Thyroid gland (tissue), 4 donors: ENCODE measurements at places on chromosomes 5 and 9. TPM values are rescaled to one million over a fixed set of nuclear protein-coding genes. Genes with fewer than 3 reads are reported as not detected.

The DHFR gene
- 11.6 TPM for total RNA-seq

The FAM169A gene
- total RNA-seq, result 12.9 TPM

The PCDHGA12 gene
- 9.5 TPM for total RNA-seq

The GNA14 gene
- 20.0 TPM for total RNA-seq

The BNC2 gene
- 3.8 TPM for total RNA-seq

DNA sequence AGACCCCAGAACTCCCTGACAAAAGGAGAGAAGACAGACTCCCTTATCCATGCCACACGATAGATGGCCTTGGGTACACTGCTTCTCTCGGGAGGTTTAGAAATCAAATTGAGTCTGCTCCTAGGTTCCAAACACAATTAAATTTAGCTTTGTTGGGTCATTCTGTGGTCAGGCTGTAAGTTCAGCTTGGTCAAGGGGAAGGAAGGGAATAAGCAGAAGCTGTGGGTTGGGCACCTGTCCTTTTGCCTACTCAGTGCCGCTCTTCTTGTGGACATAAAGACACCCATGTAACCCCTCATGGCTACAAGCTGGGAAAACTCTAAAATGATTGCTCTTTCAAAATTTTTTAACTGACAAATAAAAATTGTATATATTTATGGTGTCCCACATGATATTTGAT is 19.1 kb upstream of the AK3 start:
- no peak for DNase-seq

DNA sequence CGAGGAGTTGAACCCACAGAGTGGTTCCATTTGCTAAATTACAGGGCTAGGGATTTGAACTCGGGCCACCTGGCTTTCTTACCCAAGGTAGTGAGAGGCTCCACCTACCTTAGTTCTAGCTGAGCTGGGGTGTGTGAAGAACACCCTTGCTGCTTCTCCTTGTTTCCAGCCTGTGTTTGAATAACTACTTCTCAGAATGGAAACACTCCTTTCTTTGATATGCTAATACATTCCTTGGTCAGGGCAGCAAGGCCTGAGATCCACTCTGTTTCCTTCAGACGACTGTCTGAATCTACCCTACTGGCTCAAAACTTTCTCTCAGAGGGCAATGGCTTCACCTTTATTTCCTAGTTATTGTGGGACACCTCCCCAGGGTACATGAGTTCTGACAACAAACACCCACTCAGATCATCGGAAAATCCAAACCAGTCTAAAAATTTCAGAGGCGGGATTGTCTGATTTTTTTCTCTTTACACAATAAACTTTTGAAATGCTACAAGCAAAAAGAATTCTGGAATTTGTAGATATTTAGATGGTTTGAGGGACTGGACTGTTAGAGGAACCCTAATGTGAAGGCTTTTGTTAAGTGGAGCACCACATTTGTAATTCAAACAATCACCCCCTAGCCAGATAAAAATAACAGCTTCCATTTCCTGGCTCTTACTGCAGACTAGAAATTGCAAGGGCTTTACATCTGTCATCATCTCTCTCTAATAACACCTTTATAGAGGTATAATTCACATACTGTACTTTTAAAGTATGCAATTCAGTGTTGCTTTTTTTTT is 4.0 kb upstream of the ATP6V1G1 start:
- no peak for DNase-seq

- no peak for DNase-seq
Measured at GRCh38 chr5:406041-406440, 36.9 kb upstream of the EXOC3 start.

DNA sequence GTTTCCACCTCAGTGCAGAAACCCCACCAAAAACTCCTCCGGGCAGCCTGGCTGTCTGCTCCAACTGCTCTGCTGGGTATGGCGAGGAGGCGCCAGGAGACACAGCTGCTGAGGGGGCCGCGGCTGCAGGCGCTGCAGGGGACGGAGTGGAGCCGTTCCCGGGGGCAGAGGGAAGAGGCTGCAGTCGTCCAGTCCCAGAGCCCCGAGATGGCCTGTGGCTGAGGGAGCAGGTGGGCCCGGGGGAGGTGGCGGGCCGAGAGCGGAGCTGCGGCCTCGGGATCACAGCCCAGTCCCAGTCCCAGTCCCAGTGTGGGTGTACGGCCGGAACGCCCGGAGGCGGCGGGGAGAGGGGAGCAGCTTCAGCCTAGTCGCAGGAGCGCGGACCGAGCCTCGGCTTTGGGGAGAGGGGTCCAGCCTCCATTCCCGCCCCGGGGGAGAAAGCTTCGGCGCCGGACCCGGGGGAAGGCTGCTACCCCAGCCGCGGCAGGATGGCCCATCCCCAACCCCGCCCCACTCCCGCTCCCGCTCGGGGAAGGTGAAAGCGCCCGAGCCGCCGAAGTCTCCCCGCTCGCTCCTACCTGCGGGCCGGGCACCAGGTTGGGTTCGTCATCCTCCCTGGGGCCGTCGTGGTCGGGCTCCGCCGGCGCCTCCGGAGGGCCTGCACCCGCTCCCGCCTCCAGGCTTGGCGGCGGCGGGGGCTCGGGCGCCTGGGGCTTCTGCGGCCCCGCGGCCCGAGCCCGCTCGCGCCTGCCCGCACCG is 513 bp downstream of the FAM193B start:
- DNase-seq, result peak; percentile 30

- DNase-seq, result no peak
Measured at GRCh38 chr5:161027763-161028162, 175.8 kb upstream of the ATP10B start.

- DNase-seq, result no peak
Measured at GRCh38 chr9:38003946-38004808, 64.8 kb downstream of the SHB start.

GRCh38 chr5:581266-581665 is 30.9 kb upstream of the CEP72 start:
- no peak for DNase-seq

DNA sequence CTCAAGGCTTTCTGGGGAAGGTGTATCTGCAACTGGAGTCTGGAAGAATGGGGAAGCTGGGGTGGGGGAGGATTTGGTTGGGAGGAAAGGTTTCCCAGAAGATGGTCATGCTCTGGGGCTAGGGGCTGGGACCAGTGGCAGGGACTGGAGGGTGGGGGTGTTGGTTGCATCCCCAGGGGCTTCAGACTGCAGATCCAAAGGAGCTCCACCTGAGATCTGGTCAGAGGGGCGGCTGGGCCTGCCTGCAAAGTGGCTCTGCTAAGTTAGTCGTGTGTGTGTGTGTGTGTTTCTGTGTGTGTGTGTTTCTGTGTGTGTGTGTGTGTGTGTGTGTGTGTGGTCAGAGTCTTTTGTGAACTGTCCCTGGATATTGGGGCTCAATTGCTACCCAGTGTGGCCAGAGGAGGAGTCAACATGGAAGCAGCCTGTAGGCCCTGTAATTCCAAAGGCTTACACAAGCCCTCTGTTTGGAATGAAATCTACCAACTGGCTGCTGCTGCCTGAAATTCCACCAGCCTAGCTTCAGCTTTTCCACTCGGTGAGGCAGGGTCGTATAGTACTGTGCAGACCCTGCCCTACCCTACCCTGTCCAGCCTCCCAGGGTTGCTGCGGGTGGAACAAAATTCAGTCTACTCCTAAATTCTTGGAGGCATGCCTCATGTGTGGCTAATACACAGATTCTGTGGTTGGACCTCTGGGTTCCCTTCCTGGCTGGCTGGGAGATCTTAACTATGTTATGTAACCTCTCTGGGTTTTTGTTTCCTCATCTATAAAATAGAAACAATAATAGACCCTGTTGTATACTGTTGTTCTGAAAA is 12.5 kb upstream of the SYNPO start:
- DNase-seq, result no peak

GRCh38 chr9:77386187-77386586 is 208.9 kb downstream of the VPS13A start:
- DNase-seq, result no peak

DNA sequence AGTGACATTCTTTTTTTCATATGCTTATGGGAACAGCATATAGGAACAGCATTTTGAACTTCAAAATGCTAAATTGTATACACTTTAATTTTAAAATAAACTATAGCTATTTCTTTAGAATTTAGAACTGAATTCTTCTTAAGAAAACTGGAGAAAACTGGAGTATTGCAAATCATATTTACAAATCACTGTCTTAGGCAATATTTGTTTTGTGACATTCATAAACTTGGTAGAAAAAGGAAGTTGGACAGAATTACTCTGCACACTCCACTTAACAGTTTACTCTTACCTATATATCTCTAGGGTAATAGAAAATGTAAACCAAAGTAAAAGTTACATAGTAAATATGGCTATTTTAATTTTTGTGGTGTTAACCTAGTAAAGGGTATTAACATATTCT is 3.1 kb downstream of the DMRTA1 start:
- DNase-seq, result no peak

DNA sequence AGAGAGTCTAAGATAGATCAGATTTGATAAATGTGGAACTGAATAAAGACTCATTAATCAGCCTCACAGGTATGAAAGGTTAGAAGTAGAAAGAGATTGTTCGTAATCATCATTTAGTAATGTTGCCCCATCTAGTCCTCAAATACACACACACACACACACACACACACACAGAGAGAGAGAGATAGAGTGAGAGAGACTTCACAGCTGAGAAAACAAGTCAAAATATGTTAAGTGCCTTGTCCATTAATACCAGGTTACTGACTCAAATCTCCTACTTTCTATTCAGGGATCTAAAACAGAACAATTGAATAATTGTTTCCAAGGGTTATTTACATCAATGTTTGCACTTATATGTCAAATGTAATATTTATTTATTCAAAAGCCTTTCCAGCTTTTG is 284.6 kb downstream of the MRPS30 start:
- DNase-seq, result peak; percentile 2

DNA sequence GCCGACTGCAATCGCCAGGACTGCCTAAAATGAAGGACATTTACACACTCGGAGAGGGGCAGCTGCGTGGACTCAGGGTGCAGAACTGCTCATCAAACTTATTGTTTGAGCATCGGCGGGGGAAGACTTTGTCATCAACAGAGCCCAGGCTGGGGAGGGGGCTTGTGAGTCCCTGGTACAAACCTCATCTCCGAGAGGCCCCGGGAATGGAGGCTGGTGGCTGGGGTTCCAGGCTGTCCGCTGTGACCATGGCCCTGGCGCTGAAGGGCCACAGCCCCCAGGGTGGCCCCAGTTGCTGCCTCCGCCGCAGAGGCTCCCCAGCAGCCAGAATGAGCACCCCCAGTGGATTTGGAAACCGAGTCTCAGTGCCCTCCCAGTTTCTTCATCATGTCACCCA is 46.1 kb upstream of the RNU6ATAC start:
- no peak for DNase-seq

DNA sequence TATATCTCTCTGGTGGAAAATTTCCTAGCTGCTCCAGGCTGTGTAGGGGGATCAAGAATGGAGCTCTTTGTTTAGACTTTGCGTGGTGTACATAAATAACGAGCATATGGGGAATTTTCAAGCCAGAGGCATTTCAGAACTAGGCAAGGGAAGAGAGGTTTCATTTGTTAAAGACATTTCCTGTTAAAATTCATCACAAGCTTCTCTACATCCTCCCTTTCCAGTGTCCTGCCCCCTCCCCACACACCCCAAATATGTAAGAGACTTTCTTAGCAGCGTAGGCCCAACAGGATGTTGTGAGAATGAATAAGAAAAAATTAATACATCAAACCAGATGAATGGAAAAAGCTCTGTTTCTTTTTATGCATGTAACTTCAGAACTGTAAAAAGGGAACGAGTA is 150.3 kb downstream of the GPBP1 start:
- no peak for DNase-seq

GRCh38 chr9:99253772-99254431 is 31.8 kb downstream of the SEC61B start:
- DNase-seq, result no peak

DNA sequence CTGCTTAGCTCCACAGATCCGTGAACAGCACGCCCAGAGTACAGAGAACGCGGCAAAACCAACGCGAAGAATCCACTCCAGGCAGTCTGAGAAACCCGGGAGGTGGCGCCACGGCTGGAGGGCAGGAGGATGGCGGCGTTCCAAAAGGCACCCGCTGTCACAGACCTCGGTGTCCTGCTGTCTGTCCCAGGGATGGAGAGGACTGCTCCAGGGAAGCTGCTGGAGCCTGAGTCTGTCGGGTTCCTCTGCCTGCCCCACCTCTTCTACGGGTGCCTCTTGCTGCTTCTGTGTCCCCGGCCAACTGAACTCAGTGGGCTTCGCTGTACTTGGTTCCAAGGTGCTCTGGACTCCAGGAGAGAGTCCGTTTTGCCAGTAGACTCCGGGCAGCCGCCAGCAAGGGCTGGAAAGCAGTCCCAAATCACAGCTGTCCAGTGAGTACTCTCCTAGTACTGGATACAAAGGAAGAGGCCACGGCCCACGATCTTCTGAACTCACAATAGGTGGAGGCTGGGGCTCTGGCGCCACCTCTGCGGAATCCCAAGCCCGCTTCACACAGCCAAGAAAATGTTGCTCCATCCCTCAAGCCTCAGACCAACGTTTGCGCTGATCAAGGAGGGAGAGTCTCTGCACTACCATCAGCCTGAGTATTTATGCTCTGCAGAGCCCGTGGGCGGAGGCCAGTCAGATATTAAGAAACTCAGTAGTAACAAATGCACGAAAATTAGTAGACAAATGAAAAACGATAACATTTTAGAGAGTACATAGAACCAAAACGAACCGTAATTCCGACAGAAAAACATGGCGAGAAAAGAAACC is 440 bp downstream of the ANXA2R start:
- DNase-seq, result no peak

- DNase-seq, result no peak
Measured at GRCh38 chr9:122342323-122343050, 28.3 kb upstream of the PTGS1 start.

GRCh38 chr9:2962471-2963172 is 118.7 kb upstream of the PUM3 start:
- DNase-seq, result no peak

- no peak for DNase-seq
Measured at GRCh38 chr9:136103651-136104487, 8.8 kb upstream of the NACC2 start.

- DNase-seq, result no peak
Measured at GRCh38 chr9:479971-480350, 265.3 kb downstream of the DOCK8 start.

GRCh38 chr5:37777432-37778130 is 62.3 kb downstream of the GDNF start:
- DNase-seq, result no peak
